T-helper 22 cell (primary cell): ENCODE measurements at places on chromosomes 3 and 15.

DNA sequence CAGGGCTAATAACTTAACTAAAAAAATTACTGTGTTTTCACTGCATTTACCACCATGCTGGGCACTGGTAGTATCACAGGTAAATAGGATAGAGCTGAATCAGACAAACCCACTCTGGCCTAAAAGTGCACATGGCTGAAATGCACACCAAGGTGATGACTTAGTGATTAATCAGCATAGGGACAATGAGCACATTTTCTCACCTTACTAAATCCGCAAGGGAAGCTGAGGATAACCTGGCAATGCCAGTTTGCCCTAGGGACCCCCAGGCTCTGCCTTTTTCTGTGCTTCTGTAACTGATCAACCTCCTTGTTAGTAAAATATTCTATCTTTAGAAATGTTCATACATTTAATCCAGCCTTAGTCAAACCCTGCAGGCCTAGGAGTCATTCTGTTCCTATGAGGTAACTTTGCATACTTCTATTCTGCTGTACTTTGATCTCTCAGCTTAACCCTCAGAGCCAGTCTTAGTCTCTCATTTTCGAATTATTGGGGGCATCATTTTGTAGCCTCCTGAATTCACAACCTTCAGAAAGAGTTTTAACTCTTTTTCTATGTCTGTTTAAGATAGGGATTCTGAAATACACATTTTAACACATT lies 562.9 kb upstream of the KCNMB2 start:
- DNase-seq = no peak

GRCh38 chr15:58142827-58143461 lies 4.8 kb downstream of the AQP9 start:
- no peak for DNase-seq

DNA sequence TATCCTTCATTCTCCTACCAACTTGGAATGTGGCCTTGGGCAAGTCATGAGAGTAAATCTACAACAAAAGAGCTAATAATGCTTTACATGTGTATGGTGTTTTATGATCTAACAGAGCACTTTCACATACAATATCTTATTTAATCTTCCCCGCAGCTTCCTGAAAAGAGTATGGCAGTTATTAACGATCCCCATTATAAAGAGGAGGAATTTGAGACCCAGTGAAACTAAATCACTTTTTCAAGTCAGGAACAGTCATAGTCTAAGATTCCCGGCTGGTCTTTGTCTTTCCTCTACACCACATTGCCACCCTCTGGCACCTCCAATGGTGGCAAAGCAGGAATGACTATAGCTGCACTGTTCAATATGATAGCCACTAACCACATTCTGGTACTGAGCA lies 69.7 kb upstream of the CMSS1 start:
- DNase-seq = no peak

DNA sequence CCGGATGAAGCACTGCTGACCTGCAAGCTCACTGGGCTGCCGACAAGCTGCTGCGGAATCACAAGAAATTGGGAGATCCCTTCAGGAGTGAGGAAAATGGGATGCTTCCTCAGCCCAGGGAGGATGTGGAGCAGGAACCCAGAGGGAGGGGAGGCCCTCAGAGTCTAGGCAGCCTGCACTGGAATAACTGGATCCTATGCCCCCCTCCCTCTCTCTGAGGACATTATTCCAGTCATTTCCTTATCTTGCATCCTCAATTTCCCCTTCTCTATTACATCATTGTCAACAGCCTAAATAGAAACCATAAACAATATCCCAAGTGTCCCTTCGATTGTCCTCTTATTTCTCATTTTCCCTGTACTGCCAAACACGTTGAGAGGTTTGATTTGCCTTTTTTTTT lies 169.0 kb downstream of the OPA1 start:
- DNase-seq = no peak

GRCh38 chr3:134749802-134750553 lies 45.1 kb upstream of the EPHB1 start:
- no peak for DNase-seq

GRCh38 chr3:121913305-121913990 lies 19.2 kb downstream of the SLC15A2 start:
- DNase-seq = no peak

DNA sequence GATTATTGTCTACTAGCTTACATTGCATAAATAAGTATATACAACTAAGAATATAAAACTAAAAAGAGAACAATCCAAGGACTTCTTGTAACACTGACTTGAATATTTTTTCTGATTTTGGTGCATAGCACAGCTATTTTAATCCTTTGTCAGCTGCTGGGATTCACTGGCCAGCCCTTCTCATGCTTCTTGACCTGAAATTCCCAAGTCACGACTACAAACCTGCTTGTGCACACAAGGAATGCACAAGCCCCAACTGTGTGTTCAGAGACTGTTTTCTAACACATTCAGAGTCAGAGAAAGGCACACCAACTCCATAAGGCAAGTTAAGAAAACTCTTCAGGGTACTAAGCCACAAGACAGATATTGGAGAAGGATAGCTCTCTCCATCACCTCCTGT lies 80.9 kb downstream of the TNIK start:
- DNase-seq = no peak

DNA sequence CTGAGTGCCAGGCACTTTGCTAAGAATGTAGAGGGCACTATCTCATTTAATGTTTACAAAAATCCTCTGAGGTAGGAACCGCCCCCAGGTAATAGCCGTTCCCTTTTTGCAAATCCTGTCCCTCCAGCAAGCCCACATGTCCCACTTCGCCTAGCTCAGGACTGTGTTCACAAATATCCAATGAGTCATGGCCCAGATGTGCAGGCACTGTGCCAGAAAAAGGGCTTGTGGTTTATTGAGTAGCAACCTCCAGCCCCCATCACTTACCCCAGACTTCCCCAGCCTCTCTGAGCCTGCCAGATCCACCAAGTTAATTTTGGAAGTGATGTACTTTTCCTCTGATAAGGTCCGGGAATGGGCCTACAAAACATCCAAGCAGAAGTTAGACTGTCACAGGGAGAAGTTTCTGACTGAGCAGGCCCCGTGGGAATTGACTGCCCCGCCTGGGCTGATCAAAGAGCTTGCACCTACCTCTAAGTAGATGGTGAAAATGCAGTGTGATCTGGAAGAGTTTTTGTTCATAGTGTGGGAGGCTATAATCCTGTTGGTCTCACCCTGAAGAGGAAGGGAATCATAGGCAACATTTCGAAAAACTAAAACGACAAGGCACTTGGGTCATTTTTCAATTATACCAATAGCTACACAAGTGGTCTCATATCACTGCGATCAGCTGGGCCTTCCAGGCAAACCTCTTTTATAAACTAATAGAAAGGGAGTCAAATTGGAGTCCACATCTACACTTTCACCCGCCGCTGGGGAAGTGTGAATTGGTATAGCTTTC lies 15.7 kb downstream of the KIF9 start:
- no peak for DNase-seq

DNA sequence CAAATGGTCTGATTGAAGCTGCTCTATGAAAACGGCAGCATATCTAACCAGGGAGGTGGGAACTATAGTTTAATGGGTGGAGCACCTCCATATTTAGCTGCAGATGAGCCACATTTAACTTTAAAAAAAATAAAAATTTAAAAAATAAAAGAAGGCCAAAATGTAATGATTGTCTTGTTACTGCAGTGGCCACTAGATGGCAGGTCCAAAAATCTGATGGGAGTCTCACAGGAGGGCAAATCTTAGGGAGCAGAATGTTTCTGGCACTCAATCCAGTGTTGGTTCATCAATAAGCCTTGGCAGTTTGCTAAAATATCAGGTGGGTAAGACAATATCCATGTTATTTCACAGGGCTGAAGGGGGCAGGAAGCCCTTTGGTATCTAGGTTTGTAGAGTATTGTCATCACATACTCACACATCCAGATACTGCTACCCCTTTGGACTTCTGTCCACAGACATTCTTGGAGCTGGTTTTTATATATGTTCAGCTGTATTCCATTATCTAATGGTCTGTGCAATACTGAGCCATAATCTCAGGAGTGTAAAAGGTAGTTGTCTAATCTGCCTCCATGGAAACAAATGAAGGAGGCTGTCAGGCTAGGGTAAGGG lies 233.3 kb downstream of the TIGIT start:
- DNase-seq = no peak

DNA sequence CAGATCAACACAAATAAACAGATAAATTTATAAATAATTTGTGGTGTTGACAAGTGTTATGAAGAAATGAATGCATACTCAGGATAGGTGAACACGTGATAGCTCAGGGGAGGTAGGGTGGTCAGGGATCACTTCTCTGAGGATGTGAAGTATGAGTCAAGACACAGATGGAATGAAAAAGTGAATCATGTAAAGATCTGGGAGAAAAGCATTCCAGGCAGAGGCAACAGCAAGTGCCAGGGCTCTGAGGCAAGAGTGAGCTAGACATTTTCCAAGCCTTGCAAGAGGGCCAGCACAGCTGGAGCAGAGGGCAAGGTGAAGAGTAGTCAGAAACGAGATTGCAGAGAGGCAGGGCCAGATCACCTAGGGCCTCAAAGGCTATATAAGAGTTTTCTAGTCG lies 177.8 kb downstream of the WNT5A start:
- no peak for DNase-seq

DNA sequence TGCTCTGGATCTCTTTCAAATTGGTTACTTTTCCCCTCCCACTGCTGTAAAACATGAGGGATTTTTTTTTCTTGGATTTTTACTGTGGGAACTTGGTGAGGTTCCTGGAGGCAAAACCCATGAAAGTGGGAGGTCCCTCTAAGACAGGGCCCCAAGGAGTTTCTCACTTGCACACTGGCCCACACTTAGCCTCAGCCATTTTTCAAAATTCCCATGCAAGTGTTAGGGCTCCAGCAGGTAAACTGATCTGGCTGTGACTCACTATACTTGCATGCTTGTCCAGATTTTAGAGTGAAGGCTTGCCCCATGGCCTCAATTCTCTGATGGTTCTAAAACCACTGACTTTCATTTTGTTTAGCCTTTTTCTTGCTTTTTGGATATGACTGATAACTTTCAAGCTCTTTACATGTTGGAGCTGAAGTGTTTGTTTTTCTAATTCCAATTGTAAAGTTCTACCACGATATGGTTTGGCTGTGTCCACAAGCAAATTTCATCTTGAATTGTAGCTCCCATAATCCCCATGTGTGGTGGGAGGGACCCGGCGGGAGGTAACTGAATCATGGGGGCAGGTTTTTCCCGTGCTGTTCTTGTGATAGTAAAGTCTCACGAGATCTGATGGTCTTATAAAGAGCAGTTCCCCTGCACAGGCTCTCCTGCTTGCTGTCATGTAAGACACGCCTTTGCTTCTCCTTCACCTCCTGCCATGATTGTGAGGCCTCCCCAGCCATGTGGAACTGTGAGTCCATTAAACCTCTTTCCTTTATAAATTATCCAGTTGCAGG lies 37.7 kb downstream of the MCCC1 start:
- DNase-seq = no peak

- DNase-seq = no peak
Observed at GRCh38 chr15:78691167-78691850, 50.3 kb upstream of the CHRNB4 start.

DNA sequence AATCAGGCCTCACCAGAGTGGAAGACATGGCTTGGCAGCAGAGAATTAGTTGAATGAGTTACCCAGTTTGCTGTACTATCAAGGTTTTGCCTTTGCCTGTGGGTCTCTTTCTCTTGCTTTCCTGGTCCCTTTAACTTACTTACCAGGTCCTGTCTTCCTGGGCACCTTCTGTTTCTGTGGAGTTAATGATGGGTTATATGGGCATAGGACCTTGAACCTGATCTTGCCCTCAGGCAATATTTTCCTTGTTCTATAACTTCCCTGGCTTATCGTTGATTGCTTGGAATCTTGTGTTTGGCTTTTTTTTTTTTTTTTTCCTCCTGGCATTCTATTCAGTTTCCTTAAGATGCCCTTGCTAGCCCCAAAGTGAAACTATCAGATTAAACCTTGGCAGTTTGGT lies 106.8 kb downstream of the HHLA2 start:
- no peak for DNase-seq

DNA sequence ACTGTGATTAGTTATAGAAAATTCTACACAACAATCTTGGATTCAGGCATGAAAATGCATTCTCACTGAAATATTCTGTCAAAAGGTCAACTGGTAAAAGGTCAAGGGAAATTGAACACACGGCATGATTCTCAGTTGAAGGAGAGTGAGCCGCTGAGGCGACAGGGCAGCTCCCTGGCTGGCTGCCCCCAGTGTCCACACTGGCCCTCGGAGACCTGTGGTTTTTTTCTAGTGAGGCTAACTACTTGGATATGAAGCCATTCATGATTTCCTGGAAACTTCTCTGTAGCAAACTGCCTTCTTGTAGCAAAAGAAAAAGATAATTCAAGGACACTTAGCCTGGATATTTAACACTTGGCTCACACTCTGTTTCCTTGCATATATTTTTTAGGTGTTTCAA lies 37.2 kb downstream of the AADACL2 start:
- DNase-seq = no peak

DNA sequence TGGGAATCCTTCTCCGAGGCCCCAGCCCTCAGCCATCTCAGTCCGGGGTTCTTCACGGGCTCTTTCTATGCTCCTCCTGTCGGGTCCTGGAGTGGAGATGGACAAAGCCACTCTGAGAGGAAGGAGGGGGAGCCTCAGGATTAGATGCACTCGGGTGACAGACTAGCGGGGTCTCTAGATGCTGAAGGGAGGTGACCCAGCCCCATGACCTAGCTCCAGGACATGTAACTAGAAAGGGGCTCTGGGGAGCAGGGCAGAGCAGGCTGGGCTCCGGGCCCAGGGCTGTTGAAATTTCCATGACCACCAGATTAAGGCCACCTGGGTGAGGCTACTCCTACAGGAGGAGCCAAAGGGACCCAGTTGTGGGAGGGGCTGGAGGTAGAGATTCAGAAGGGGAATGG lies 14.8 kb upstream of the SKIC8 start:
- DNase-seq = no peak

DNA sequence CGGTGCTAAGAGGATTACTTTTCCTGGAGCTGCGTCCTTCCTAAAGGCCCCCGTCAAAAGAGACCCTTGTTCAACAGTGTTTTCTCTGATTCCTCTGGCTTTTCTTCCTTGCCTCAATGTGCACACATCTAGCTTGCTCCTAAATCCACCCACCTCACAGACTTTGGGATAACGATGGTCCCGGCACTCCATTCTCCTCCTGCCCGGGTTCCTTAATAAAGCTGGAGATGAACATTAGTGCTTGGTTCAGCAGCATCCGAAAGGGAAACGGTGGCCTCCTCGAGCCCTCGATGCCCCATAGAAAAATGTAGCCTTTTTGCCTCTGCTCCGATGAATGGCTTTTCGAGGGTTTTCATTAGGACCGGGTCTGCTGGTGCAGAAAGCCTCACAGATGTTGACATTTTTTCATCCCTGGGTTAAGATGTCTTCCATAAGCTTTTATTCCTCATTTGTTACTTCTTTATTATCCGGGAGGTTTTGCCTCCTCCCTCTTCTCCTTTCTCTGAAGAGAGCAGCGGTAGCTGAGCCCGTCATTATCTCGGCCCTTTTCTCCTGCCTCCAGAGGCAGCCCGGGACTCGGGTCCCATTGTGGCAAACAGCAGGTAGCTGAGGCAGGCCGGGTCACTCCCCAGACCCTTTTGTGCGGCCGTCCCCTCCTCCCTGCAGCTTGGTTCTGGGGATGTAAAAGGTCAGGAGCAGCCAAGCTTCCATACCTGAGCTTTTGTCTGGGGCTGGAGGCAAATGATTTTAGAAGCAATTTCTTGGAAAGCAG lies 64.6 kb downstream of the CPN2 start:
- DNase-seq = no peak

- DNase-seq = no peak
Observed at GRCh38 chr3:69200384-69201068, 78.1 kb upstream of the LMOD3 start.

GRCh38 chr3:35743218-35743617 lies 103.9 kb downstream of the ARPP21 start:
- DNase-seq = no peak

- DNase-seq = no peak
Observed at GRCh38 chr3:100766069-100766468, 56.8 kb downstream of the TFG start.

- DNase-seq = no peak
Observed at GRCh38 chr15:68806220-68807060, 14.3 kb downstream of the ANP32A start.
